Nucleus accumbens (tissue), 56 donors: ENCODE measurements at places on chromosomes 1 and 21.

DNA sequence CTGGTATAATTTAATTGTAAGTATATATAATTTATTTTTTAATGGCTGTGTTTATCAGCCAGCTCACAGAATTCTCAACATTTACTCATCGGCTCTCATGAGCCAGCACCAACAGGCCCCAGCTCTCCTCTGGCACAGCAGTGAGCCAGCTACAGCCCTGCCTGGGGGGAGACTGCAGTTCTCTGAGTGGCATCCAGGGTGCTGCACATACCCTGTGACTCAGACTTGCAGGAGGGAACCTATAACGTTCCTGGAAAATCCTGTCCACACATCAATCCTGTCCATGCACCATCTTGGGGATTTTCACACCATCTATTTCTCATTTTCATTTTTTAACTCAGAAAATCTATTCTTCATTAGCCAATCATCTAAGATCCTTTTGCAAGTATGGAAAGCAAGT is 36.5 kb downstream of the FHAD1 start:
- DNase-seq, result no peak

- DNase-seq, result no peak
Measured at GRCh38 chr21:29230551-29231261, 68.0 kb upstream of the BACH1 start.

DNA sequence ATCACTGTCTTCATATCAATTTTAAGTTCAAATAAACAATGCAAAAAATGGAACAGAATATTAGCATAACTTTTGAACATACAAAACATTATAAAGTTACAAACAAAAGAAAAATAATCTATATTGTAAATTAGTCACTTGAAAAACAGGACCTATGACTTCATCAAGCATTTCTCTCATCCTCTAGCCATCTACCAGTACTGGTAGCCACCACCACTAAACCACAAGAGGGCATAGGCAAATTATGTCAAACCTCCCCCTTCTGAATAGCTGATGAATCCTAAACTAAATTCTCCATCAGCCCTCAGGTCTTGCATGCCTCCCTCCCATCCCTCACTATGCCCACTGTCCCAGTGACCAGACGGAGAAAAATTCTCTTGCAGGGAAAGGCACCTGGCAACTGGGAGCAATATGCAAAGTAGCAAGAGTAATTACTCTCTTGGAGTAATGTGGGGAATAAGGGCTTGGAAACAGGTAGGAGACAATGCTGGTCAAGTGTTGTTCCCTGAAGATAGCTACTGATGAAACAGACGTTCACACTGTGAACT is 37.1 kb downstream of the SSX2IP start:
- no peak for DNase-seq

DNA sequence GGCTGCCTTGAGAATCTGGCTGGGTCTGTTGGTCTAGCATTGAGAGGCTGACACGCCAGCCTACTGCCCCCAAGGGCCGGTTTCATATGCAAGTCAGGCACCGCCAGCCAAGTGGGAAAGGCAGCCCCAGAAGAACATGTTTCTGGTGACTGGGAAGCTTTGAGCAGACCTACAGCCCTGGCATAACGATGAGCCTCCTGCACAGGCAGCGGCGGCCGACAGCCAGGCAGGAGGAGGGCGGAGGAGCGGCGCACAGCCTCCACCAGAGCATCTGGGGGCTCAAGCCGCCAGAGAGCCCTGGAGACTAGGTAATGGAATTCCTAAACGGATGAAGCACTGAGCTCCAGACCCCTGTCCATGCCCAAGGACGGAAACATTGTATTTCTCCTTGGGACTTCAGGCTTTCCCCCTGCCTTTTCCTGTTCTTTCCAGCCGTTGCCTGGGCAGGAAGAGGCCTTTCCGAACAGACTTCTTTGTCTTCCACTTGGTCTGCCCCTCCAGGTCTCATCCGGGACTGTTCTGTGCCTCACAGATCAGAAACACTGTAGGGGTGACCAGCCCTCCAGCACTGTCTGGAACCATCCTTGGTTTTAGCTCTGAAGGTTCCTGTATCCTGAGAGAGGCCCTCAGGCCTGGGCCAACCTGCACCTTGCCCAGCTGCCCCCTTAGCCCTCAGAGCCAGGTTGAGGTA is 59.5 kb downstream of the IRF2BP2 start:
- DNase-seq, result peak; percentile 77

DNA sequence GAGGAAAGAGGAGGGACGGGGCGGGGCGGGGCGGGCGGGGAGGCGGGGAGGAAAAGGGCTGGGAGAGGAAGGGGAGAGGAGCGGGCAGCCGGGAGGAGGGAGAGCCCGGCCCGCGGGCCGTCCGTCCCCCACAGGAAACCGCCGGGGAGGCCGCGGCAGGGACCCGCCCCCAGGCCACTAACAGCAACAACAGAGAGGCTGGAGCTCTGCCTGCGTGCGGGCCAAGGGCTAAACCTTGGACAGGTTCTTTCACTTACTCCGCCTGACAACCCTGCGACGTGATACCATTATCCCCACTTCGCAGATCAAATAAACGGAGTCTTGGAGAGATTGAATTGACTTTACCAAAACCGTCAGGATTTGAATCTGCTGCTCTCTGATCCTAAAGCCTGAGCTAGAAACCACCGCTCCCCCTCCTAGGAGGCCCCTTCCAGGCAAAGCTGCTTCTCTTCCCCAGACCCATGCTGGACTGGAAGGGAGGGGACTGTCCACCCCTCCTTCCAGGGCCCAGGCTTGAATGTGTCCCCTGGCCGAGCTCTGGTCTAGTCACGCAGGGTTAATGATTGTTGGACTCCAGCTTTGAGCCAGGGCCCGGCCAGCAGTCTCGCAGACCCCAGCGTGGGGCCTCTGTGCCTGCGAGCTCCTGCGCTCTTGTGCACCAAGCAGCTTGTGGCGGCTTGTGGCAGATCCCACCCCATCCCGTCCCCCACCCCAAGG is at the start of gene EVA1B:
Gene EVA1B, minus strand, starts transcription at position 10 of the 717 bp plus-strand sequence. CDS start 608 bp downstream, outside the sequence.
- no peak for DNase-seq

- DNase-seq, result no peak
Measured at GRCh38 chr1:203090421-203091198, 4.8 kb upstream of the MYOG start.

- no peak for DNase-seq
Measured at GRCh38 chr1:183318433-183318832, 99.7 kb downstream of the NMNAT2 start.

- DNase-seq, result no peak
Measured at GRCh38 chr1:227774821-227775661, 39.8 kb downstream of the SNAP47 start.

- DNase-seq, result no peak
Measured at GRCh38 chr1:210905944-210906453, 227.9 kb downstream of the KCNH1 start.

- DNase-seq, result no peak
Measured at GRCh38 chr1:23698466-23698865, 6.9 kb downstream of the RPL11 start.

DNA sequence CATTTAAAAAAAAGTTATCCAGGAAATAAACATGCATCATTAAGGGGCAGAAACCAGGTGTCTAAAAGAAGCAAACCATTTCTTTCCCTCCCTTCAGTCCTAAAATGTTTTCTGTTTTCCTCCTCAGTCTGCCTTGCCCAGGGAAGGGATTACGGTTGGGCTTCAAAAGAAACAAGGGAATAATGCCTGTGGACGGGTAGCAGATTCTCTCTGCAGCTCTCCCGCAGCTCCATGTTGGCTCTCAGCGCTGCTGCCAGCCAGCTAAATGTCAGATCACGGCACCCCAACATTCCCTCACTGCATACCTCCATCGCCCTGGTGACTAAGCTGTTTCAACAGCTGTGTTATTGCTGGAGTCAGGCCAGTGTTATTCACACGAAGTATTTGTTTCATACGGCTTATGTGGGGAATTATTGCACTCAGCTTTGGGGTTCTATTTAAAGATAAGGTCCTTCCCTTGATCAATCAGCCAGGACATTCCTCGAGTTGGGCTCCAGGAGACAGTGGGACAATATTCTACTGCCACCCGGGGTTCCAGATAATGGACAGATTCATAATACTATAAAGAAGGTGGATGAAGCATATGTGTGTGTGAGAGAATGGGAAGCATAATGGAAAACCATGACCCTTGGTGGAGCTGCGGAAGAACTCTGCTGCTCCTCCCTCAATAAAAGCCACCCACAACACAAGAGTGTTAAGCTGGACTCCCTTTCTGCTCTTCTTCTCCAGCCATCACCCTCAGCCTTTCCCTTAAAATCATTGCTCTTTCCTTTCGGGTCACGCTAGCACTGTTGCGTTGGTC is 58.2 kb downstream of the WLS start:
- no peak for DNase-seq

GRCh38 chr1:67609577-67610341 is 75.2 kb upstream of the GADD45A start:
- DNase-seq, result no peak

- no peak for DNase-seq
Measured at GRCh38 chr1:14737561-14738094, 139.1 kb downstream of the KAZN start.

- no peak for DNase-seq
Measured at GRCh38 chr1:212561501-212561931, 47.0 kb upstream of the ATF3 start.

- DNase-seq, result no peak
Measured at GRCh38 chr1:13435458-13435857, 25.2 kb downstream of the PRAMEF20 start.

GRCh38 chr1:201643835-201644104 is 104.8 kb downstream of the NAV1 start:
- no peak for DNase-seq

- no peak for DNase-seq
Measured at GRCh38 chr1:73162564-73162963, 880.2 kb upstream of the NEGR1 start.

DNA sequence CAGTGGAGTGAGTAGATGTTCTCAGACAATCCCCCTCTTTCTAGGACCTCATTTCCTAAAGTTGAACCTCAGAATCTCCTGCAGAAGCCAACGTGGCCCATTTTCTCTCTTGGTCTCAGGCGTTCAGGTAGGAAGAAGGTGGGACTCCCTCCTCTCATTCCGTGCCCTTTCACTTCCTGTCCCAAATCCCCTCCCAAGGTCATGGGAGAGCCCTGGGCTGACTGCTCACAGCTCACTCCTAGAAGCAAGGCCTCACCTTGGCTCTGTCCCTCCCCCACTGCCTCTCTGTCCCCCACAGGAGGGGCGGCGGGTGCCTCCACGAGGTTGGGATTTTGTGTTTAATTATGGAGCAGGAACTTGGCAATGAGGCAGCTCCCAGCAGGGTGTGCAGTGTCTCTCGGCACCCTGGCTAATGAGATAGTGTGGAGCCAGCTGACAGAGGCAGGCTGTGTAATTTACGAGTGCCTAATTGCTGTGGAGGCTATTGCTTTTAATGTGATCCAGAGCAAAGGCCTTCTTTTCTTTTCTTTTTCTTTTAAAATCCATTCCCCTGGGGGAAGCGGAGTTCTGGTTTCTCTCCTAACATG is 9.1 kb upstream of the CDK18 start:
- no peak for DNase-seq

DNA sequence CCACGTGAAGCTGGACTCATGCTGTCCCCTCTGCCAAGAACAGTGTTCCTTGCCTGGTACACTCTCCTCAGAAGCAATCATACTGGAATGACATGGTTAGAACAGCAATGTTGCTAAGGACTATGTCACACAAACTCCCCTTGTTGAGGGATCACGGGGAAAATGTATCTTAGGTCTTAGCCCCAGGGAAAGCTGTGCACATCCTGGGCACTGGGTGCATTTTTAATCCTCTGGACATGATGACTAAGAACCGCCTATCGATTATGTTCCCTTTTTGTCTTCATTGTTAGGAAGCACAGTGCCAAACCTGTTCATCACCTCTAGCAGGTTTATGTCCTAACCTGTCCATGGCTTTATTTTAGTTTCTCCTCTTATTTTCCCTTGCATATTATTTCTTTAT is 115.1 kb downstream of the HIVEP3 start:
- no peak for DNase-seq

- no peak for DNase-seq
Measured at GRCh38 chr21:44477712-44478111, 22.4 kb downstream of the LRRC3 start.

GRCh38 chr1:210447456-210448057 is 118.9 kb downstream of the HHAT start:
- no peak for DNase-seq

DNA sequence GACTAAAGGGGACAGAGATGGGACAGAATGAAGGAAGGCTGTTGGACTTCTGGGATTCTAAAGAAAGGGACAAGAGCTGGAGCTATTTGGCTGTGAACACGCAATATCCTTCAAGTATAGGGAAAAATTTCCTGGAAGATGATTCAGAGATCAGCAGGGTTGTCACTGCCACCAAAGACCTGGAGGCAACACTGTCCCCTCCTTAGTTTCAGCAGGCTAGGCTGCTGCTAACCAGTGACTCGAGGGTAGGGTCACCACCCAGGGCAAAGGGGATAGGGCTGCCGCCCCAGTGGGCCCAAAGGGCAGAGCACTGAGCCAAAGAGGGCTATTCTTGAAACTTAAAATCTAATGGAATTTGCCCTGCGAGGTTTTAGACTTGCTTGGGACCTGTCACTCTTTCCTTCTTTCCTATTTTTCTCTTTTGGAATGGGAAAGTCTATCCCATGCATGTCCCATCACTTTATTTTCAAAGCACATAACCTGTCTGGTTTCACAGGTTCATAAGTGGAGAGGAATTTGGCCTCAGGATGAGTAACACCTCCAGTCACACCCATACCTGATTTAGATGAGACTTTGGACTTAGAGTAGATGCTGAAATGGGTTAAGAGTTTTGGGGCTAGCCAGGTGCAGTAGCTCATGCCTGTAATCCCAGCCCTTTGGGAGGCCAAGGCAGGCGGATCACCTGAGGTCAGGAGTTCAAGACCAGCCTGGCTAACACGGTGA is 11.9 kb downstream of the IFNLR1 start:
- no peak for DNase-seq

DNA sequence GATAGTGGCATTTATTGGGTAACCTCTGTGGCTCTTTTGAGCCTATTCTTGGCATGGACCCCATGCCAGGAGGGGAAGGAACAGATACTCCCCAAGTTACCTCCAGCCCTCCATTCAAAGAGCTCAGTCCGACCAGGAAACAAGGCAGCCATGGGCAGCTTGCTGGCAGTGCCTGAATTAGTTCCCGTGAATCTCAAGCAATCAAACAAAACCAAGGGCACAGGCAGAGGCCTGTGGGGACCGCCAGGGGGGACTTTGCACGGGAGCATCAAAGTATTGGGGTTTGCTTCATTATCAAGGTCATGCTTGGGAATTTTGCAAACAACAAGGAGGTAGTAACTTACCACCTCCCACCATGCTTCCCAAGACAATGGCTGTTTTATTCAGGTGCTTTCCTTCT is 81.2 kb upstream of the IFFO2 start:
- DNase-seq, result no peak
